ENCODE measurements at places on chromosomes 7 and 10.

- DNase-seq = no peak
These were observed 20.2 kb downstream of the CREB3L2 start for GRCh38 chr7:137981668-137982067.

- DNase-seq = no peak
These were observed 89.2 kb downstream of the CARD11 start for GRCh38 chr7:2954433-2954853.

GRCh38 chr10:17348501-17349349, 105.7 kb downstream of the ST8SIA6 start:
- DNase-seq = no peak

- DNase-seq = no peak
These were observed 354.5 kb downstream of the WDR11 start for GRCh38 chr10:121205625-121206024.

DNA sequence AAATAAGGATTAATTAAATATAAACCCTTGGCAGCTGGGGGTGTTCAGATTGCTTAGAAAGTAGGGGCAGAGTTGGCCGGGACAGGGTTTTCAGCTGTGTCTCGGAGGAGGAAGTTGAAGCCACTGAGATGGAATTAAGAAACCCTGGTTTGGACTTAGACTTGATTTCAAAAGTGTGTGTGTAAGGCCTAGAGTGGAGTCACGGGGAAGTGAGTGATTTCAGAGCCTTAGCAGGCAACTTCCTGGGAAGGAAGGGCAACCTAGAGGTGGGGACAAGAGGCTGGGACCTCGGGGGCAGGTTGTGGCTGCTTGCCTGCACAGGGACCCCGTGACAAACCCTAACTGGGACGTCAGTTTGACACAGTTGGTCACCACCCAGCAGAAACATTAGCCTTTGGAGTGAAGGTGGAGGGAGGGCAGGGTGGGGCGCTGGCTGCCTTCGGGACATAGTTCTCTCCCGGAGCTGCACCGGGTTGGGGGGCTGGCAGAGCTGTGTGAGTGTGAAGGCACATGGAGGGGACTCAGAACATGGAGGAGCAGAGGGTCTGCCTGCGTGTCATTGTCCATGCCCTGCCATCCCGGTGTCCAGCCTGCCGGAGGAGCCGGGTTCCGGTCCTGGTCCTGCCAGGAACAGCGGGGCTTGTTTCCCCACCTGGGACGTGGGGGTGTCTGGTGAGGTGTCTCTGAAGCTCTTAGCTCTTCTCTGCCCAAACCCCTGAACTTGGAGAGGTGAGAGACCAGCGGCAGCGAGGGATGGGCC, 1.8 kb downstream of the BRI3 start:
- no peak for DNase-seq

- no peak for DNase-seq
These were observed 613.8 kb upstream of the FOXK1 start for GRCh38 chr7:4068286-4068685.

DNA sequence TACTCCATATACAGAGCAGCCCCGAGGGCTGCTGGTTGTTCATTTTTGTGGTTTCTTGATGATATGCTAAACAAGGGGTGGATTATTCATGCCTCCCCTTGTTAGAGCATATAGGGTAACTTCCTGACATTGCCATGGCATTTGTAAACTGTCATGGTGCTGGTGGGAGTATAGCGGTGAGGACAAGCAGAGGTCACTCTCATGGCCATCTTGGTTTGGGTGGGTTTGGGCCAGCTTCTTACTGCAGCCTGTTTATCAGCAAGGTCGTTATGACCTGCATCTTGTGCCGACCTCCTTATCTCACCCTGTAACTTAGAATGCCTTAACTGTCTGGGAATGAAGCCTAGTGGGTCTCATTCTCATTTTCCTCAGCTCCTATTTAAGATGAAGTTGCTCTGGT, 31.3 kb downstream of the GNAT3 start:
- DNase-seq = no peak

- no peak for DNase-seq
These were observed 139.9 kb downstream of the C10orf105 start for GRCh38 chr10:71579668-71580067.

DNA sequence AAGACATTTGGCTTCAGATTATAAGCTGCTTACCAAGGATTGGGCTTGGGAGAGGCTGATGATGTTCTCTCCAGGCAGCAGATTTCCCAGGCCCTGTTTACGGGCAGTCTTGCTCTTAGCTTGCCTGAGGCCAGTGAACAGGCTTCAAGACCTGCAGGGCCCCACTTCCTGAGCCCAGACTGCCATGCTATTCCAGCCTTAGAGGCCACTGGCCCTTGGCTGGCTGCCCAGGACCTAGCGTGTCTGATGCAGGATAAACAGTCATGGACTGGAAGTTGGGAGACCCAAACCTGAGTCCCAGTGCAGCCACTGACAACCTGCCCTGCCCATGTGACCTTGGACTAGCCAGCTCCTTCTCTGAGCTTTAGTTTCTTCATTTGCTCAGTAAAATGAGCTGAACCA, 2.9 kb downstream of the PRXL2A start:
- DNase-seq = no peak

GRCh38 chr10:47145290-47145934, 154.6 kb upstream of the GDF10 start:
- no peak for DNase-seq

GRCh38 chr10:28496481-28496961, 36.4 kb upstream of the WAC start:
- no peak for DNase-seq

GRCh38 chr10:130858626-130859025, 452.9 kb downstream of the TCERG1L start:
- no peak for DNase-seq

GRCh38 chr10:132310701-132311337, 3.1 kb upstream of the STK32C start:
- no peak for DNase-seq

DNA sequence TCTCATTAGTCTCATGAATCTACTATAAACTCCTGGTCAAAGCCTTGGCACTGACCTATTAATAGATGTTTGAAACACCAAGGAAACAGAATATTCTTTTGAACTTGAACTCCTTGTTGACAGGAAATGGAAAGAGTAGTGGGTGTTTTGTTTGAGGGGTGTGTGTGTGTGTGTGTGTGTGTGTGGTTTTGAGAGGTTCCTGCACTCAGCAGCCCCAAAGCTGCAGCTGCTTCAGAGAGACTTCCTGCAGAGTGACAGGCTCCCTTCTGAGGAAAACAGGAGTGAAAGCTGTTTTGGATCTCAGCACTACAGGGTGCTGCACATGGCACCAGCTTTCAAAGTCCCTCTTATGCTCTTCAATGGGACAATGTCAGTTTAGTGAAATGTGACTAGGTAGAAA, 546.5 kb upstream of the STEAP1 start:
- no peak for DNase-seq

- DNase-seq = no peak
These were observed 13.6 kb downstream of the TBATA start for GRCh38 chr10:70771311-70772194.

DNA sequence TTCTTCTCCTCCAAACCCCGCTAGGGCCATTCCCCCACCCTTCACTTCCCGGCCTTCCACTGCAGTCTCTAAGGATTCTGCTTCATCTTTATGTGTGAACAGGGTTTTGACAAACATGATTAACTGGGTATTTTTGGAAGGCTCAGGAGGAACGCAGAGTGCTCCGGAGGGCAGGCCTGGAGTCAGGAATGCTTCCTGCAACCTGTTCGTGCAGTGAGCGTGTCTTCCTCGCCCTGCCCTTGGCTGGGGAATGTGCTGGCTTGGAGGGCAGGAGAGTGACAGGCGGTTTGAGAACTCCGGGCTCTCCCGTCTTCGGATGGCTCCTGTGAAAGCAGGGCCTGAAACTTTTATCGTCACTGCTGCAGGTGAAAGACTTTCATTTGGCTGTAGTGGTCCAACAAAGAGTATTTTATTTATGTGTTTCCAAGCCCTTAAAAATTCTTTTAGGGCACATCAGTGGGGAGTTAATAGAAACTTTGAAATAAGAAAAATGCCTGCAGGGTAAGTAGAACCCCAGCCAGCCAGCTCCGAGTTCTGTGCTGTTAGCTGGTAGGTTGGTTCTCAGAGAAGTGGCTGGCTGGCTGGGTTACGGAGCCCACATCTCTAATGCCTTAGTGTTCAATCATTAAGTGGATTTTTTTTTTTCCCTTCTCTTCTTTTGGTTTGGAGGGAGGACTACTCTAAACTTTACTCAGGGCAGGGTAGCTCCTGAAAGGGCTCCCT, 51.0 kb downstream of the TCF7L2 start:
- DNase-seq = no peak

GRCh38 chr10:120437541-120437940, 19.5 kb upstream of the PLPP4 start:
- DNase-seq = no peak

GRCh38 chr10:35822316-35822715, 180.2 kb upstream of the FZD8 start:
- DNase-seq = no peak

DNA sequence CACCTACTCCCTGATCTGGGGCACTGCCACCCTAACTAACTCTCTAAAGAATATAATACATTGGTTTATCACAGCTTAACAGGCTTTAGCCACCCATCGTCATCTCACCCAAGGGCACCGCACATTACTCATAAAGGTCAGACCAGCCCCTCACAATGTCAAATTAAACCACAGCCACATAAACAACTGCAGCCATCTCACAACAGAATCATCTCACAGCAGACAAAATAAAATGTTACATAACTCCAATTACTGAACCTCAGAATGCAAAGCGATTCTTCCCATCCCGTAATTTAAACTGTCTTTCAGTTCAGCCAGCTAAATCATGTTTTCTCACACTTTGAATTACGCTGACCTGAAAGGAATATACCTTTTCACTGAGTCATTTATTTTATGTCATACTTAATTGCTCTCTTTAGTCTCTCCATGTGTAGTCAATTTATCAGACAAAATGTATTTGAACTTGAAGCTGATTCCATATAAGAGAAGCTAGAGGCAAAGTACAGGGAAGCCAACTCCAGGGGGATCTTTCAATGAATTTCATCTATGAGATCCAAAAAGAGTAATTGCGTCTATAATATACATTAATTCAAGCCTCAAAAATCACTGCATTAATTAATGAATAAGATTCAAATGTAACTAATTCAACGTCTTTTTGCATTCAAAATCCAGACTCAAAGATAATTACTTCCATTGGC, 96.9 kb upstream of the NEBL start:
- no peak for DNase-seq

- DNase-seq = no peak
These were observed 2.6 kb upstream of the CYP26A1 start for GRCh38 chr10:93071177-93071472.

DNA sequence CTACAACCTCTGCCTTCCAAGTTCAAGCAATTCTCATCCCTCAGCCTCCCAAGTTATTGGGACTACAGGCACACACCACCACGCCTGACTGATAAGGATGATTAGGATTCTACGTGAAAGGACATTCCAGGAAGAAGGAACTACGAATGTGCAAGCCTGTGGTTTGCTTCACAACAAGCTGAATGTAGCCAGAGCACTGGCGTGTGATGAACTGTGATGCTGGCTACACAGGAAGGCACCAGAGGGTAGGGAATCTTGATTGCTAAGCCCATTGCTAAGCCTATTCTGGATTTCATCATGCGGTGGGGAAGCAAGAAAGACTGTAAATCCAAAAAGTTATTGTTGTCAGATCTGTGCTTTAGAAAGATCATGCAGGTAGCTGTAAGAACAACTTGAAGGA, 72.3 kb upstream of the SRRM3 start:
- DNase-seq = no peak

GRCh38 chr7:3232228-3232627, 68.8 kb upstream of the SDK1 start:
- DNase-seq = no peak

DNA sequence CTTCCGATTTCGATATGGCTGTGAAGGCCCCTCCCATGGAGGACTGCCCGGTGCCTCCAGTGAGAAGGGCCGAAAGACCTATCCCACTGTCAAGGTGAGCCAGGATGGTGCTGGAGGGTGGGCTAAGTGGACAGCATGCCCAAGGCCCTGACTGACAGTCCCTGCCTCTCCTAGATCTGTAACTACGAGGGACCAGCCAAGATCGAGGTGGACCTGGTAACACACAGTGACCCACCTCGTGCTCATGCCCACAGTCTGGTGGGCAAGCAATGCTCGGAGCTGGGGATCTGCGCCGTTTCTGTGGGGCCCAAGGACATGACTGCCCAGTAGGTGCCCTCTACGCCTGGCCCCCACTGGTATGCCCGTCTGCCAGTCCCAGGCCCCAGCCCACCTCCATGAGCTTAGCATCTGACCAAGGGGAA, 1.2 kb downstream of the NFKB2 start:
- DNase-seq = no peak

All from T-helper 17 cell (primary cell).